ENCODE measurements at places on chromosomes 5 and 9.

DNA sequence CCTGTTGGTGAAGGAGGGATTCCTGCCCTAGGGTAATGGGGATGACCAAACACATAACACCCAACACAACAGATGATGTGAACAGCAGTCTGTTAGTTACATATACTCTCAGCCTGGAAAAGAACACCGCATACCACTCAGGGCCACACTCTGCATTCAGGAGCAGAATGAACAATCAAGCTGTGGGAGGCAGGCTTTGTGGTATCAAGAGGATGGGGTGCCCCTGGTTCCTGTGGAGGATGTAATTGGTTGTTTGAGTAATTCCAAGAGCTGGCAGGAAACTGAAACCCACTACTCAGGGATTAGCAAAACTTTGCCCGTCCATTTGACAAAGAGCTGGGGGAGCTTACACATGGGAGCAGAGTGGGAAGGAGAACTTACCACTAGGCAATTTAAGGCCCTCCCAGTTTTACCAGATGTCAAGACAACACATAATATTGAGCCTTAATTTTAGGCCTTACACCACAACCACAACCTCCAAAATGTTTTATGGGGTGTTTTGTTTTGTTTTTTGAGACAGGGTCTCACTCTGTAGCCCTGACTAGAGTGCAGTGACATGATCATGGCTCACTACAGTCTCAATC, 15.6 kb upstream of the PRKAA1 start:
- DNase-seq = no peak

GRCh38 chr5:54387659-54388232, 67.8 kb upstream of the HSPB3 start:
- DNase-seq = peak; percentile 61

- peak; percentile 95 for DNase-seq
Measured at GRCh38 chr9:129174724-129175514, 3.1 kb downstream of the IER5L start.

- DNase-seq = peak; percentile 34
Measured at GRCh38 chr5:66440202-66440680, 156.0 kb upstream of the MAST4 start.

GRCh38 chr5:24642022-24642421, 2.8 kb downstream of the CDH10 start:
- DNase-seq = no peak

GRCh38 chr9:111945216-111945615, 48.6 kb downstream of the UGCG start:
- DNase-seq = no peak

DNA sequence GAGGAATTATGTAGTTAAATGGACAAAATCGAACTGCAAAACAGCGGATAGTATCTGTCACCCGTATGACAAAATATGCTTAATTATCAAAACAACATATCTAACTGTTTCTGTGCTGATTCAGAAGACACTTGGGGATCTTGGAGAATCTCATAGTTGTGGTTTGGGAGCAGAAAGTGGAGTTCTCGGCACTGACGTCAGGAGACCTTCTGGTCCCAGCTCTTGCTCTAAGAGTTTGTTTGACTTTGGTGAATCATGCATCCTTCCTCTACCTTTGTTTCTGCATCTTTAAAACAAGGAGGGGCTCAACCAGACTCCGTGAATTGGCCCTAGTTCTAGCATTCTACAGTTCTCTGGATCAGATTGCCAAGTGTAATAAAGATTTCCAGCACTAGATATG, 37.0 kb upstream of the TAF1L start:
- DNase-seq = peak; percentile 14

GRCh38 chr9:19885608-19886007, 96.8 kb upstream of the SLC24A2 start:
- DNase-seq = no peak

DNA sequence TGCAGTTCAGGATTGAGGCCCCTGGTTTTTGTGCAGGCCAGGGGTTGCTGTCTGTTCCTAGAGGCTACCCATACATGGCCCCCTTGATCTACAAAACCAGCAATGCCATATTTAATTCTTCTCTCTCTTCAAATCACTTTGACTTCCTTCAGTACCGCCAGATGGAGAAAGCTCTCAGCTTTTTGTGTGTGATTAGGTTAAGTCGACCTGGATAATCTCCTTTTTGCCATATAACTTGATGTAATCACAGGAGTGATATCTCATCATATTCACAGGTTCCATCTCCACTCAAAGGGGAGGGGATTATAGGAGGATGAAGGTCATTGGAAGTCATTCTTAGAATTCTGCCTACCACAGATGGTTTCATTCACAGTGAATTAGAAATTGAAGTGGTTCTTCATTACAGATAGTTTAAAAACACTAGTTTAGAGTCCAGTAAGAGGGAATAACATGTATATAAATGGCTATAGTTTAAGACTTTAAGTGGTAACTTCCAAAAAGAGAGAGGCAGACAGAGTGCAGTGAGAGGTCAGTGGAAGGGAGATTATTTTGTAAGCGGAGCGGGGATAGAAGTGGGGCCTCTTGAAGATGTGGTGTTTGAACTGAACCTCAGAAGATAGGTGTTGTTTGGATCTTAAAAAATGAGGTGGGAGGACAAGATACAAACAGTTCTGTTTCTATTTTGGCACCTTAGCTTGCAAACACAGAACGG, 85.9 kb downstream of the GALNT10 start:
- no peak for DNase-seq

- peak; percentile 82 for DNase-seq
Measured at GRCh38 chr9:85536076-85536475, 205.7 kb downstream of the AGTPBP1 start.

- DNase-seq = no peak
Measured at GRCh38 chr5:56588636-56589480, 226.5 kb upstream of the MAP3K1 start.

DNA sequence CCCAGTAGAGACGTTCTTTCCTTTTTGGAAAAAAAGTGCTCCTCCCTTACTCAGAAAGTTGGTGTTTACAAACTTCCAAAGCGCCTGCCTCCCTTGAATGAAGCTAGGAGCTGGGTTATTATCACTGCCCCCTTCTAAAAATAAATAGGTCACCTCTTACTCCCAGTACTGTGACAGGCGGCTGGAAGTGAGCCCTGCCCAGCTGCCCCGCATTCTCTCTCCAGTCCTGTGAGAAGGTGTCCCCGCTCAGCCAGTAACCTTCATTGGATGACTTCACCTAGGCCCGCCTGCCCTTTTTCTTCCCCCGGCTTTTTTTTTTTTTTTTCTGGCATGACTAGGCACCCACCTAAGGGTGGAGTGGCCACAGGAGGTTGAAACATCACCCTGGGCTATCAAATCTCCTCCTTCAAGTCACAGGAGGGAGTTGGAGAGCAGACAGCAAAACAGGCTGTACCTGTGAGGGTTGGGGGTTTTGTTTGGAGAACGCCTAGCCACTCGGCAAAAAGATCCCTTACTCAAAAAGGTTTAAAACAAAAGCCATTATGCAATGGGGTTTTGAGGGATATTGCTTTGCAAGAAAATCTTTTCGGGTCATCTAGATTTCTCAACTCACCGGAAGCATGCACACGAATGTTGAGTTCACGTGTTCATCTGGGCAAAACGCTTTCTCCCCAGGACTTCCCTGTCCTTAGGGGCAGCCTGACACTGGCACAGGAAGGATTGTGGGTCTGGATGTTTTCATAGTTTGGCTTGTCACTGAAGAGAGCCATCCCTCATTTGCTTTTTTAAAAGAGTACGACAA, 43.3 kb upstream of the ZNF622 start:
- peak; percentile 16 for DNase-seq

- no peak for DNase-seq
Measured at GRCh38 chr5:173653822-173654523, 37.5 kb upstream of the BOD1 start.

- DNase-seq = peak; percentile 90
Measured at GRCh38 chr5:95841914-95842812, 19.6 kb upstream of the GLRX start.

GRCh38 chr5:78323241-78323640, 28.7 kb upstream of the AP3B1 start:
- no peak for DNase-seq

- peak; percentile 2 for DNase-seq
Measured at GRCh38 chr5:7321724-7322123, 74.2 kb upstream of the ADCY2 start.

- no peak for DNase-seq
Measured at GRCh38 chr5:31062902-31063580, 130.4 kb upstream of the CDH6 start.

DNA sequence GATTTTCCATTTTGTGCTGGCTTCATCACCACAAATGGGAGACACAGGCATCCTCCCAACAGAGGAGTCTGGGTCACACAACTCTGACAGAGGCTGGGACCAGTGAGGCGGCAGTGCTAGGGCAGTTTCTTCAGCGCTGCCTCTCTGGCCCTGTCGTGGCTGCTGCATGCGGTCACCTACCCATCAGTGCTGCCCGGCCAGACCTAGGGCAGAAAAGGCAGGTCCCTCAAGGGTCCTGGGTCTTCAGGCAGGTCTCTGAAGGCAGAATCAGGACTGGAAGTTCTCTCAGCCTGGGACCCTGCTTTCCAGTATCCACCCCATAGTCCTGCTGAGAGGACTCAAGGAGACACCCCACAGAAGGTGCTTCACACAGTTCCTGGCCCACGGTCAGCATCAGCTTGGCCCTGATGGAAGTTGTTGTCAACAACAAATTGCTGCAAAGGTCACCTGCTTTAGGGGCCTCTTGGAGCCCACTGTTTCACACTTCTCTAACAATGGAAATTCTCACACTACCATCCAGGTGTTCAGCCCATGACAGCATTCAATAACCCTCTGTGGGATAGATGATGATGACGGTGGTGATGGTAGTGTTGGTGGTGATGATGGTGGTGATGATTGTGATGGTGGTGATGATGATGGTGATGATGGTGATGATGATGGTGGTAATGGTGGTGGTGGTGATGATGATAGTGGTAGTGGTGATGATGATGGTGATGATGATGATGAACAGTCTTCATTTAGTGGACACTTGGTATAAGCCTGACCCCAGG, 146.4 kb upstream of the PPP1R26 start:
- DNase-seq = no peak

DNA sequence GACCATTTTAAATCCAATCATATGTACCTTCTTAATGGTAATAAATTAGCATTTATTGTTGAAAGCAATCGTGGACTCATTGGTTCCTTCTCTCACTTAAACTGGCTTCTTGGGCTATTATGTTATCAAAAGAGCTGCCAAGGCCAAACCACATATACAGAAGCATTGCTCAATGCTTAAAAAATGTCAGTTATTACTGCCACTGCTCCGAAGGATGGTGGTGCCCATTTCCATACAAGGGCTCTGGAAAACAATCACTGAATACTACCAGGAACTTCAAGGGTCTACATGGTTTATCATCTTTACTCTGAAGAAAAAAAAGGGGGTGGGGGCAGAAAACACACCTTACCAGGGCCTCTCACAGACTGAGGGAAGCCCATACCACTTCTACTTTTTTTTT, 104.3 kb downstream of the GNAQ start:
- peak; percentile 72 for DNase-seq

- DNase-seq = peak; percentile 34
Measured at GRCh38 chr5:126881821-126882600, 105.1 kb downstream of the LMNB1 start.

GRCh38 chr5:65672796-65673195, 48.0 kb downstream of the SHLD3 start:
- DNase-seq = peak; percentile 82

All from amniotic epithelial cell (primary cell).